Right lung (tissue), 10 donors: ENCODE measurements at places on chromosomes 2 and 18.

- no peak for DNase-seq
Measured at GRCh38 chr2:46849046-46849715, 66.4 kb downstream of the MCFD2 start.

DNA sequence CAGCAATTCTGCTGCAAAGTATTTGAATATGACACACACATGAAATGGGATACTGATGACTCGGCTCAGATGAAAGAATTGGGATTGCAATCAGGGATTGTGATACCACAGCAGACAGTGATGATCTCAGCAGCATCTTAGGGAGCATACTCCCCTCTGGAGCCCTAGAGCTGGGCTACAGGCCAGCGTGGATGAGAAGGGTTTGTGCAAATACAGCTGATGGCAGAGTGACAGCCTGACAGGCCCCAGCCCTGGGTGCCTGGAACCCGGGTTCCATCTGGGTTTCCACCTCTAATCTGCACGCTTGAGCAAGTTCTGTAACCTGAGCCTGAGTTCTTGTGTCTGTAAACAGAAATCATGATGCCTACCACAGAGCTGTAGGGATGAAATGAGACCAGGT, 418.0 kb downstream of the LRATD1 start:
- no peak for DNase-seq

GRCh38 chr2:175363699-175364098, 182.2 kb upstream of the ATP5MC3 start:
- no peak for DNase-seq

- no peak for DNase-seq
Measured at GRCh38 chr2:85736456-85737355, 17.1 kb upstream of the ATOH8 start.

- no peak for DNase-seq
Measured at GRCh38 chr18:50079571-50080295, 115.2 kb downstream of the MYO5B start.

DNA sequence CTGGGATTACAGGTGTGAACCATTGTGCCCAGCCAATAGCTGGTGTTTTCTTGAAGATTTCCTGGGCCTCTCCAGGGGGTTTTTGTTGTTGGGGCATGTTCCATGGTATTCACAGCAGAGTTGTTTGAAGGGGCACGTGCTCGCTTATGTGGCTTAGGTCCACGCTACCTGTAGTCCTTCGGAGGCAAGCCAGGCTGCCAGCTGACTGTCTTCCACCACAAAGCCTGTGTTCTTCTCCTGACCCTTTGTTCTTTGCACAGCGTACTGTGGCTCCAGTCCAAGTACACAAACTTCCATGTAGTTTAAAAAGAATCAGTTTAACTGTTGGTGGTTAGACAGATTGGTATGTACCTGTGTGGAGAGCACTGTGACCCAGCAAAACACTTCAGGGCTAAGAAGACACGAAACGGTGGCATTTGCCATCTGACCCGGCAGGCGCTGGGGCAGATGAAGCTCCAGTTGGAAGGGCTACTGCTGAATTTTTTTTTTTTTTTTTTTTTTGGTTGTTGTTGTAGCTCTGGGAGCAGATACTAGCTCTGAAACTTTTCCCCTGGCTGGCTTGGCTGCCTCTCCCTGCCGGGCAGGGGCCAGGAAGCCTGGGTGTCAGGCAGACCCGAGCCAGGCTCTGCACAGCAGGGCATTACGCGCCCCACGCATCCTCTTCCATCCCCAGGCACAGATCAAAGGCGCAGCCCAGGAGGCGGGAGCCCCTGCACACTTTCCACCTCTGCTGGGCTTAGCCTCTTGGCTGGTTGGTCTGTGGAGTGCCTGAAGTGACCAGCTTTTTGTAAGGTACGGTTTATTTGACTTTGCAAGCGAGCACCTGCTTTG, 5.7 kb downstream of the GREB1 start:
- no peak for DNase-seq

DNA sequence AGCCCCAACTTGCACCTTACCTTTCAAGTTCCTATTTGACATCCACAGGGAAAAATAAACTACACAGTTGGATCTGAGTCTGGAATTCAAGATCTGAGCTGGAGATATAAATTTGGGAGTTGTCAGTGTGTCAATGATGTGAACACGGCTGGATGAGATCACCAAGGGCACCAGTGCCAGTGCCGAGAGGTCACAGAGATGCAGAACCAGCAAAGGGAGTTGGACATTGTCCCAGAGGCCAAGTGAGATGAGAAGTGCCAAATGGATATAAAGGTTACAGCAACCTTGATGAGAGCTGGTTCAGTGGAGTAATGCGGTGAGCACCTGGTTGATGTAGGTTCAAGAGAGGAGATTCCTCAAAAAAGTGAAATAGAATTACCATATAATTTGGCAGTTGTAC, 24.8 kb downstream of the LRRFIP1 start:
- DNase-seq, result no peak

GRCh38 chr2:83224591-83225200, 1234.4 kb downstream of the SUCLG1 start:
- no peak for DNase-seq

- DNase-seq, result no peak
Measured at GRCh38 chr2:230939066-230939591, 14.1 kb upstream of the GPR55 start.

DNA sequence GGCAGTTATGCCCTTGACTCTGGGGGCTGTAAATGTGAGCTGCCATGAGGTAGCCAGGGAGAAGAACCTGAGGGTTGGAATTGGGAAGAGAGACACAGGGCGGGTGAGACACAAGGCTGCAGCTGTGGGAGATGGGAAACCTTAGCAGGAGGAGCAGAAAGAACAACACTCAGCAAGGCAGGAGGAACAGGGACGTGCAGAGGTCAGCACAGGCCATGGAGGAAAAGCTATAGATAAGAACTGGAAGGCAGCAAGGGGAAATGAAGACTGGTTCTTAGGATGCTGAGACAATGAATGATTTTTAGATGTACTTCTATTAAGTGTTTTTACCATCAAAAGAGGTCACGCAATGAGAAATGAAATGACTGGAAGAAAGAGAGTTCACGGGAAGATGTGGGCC, 80.2 kb downstream of the USP40 start:
- DNase-seq, result no peak

GRCh38 chr18:765764-766549, 46.1 kb downstream of the YES1 start:
- DNase-seq, result no peak

DNA sequence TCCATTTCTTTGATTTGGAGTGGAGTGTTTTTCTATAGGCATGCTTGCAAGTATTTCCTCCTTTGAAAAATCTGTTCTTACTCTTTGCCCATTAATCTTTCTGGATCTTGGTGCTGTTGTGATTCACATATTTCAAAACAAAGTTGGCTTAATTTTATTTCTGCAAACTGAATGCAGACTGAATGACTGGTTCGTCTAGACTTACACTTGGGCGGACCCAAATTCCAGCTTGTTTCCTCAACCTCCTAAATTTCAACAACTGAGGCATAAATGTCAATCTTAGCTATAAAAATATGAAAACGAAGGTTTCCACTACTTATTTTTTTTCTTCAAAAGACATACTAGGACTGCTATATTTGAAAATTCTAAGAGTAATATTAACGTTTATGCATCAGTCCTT, 59.0 kb downstream of the ANKRD44 start:
- no peak for DNase-seq

DNA sequence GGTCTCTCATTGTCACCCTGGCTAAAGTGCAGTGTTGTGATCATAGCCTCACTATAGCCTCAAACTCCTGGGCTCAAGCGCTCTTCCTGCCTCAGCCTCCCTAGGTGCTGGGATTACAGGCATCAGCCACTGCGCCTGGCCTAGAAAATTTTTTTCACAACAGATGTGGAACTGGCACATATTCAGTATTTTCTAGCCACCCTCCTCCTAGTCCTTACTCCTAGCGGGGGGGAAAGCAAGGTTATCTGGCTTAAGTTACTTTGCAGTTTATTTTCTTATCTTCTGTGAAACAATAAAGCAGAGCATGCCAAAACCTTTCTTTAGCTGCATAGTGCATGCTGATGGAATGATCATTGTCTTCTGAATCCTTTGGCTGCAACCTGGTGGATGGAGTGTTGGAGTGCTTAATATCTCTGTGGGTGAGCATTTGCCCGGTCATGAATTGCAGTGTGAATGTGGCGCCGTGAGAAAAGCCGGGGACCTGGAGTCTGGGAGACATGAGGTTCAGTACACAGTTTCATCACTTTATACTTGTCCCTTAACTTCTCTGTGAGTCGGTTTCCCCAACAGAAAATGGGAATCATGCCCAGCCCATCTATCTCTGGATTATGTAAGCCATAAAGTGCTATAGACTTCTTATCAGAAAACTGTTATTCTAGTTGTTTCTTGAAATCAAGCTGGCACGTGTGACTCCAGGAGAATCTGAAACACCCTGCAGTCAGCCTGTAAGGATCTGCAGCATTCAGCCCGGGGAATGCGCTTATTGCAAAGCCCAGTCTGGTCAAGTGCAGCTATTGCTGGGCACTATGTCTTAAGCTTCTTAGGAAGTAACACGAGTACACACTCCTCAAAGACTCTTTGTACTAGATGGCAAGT, 38.2 kb upstream of the MAP3K20 start:
- no peak for DNase-seq

DNA sequence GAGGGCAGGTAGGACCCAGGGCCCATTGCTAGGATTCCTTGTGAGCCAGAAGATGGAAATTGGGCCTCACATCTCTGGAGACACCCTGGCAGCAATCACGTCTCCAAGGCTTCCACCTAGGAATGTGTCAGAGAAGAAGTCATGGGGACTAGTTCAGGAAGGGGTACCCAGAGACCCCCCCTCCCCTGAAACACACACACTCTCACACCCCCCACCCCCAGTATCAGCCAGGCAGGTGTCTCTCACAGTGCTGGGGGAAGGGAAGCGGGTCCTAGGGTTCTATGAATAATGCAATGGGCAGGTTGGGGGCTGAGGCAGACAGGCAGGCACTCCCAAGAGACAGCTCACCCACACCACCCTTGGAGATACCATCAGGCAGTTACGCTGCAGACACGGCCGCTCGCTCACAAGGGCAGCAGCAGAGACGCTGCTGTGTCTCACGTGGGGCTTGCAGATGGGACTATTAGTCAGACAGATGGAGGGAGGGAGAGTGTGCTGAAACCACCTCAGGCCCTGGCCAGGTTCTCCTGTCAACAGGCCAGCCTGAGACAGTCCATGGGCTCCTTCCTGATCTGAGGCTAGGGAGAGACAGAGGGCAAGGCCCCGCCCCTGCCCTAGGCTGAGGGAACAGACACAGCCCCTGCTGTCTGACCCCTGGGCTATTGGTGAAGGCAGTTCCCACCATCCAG, 134.6 kb downstream of the CYP26B1 start:
- no peak for DNase-seq

GRCh38 chr2:7736646-7737305, 819.6 kb downstream of the RNF144A start:
- no peak for DNase-seq

DNA sequence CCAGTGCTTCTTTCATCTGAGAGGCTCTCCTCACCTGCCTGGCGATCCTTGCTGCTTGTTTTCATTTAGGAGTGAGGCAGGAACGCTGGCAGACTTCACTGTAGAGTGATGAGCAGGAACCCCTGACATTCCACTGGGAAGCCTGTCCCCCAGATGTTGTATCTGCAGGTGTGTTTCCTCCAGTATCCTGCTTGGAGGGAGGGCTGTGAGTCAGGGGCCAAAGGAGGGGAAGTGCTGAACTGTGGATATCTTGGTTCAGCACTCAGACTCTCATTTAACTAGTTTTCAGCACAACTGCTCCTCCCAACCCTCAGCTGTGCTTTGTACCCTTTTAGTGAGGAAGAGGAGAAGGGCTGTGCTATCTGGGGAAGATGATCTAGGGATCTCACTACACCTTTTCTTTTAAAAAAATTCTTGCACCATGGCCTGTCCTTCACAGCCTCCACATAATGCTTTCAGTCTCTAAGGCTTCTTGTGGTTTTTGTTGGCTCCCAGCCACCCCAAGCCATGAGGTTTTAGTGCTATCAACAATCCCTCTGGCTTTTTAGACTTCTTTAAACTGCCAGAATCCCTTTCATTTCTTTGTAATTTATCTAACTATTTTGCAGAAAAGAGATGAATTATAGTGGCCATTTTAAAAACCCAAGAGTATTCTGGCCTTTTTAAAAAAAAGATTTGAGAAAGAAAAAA, 11.2 kb downstream of the ANKAR start:
- DNase-seq, result no peak

GRCh38 chr2:105665480-105665879, 79.2 kb upstream of the NCK2 start:
- no peak for DNase-seq

DNA sequence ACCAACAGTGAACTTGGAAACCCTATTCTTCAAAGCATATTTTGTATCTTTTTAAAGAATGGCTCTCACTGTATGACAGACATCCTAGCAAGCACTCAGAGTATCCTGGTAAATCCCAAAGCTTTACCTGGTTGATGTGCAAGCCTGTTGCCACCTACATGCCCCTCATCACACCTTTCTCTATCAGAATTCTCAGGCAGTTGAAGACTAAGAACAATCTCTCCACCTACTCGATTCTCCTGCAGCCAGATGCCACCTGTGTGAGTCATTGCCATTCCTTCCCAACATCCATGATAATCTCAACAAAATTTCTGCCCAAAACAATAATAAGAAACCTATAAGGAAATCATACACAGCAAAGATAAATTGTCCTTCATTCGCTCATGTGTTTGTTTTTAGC, 659.8 kb downstream of the BCL11A start:
- DNase-seq, result no peak

DNA sequence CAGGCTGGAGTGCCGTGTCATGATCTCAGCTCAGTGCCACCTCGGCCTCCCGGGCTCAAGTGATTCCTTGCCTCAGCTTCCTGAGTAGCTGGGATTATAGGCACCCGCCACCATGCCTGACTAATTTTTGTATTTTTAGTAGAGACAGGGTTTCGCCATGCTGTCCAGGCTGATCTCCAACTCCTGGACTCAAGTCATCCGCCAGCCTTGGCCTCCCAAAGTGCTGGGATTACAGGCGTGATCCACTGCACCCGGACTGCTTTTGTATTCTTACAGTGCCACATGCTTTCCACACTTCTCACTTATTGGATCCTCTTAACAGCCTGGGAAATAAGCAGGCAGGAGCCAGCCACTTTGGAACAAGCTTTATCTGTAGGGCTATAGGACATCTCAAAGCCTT, 25.3 kb upstream of the BCL2L11 start:
- no peak for DNase-seq

GRCh38 chr18:78766651-78767533, 212.7 kb upstream of the SALL3 start:
- no peak for DNase-seq
